ENCODE measurements at places on chromosomes 6 and 20. TPM values are rescaled to one million over a fixed set of nuclear protein-coding genes. Genes with fewer than 3 reads are reported as not detected.
A peak's percentile ranks its signal among the peaks of the same experiment; 100 is the strongest.

KIF6 gene
- total RNA-seq: under 0.01 TPM

- no peaks in the 10 kb centered on the region for H3K4me1 ChIP-seq
- H3K27me3 ChIP-seq: no peaks in the 10 kb centered on the region
Observed at GRCh38 chr6:161200610-161201370, 73.1 kb downstream of the AGPAT4 start.

DNA sequence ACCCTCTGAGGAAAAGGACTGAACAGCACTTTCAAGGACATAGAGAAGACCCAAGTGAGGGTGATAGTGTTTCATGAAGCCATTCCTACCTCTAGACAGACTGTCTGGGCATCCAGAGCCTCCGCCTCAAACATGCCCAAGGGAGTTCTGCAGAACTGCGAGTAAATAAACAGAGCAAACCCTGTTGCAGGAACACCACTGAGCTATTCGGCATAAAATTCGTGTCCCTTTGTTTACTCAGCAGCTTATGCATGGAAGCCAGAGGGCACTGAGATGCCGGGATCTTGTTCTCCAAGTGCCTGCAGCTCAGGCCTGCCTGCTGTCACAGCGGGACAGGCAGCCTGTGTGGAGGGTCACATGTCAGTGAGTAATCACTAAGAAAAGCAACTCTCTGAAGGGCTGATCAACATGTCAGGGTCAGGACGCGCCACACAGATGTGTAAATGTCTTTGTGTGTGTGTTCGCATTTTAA is 164.9 kb upstream of the HEY2 start:
- no peaks in the 10 kb centered on the region for H3K4me1 ChIP-seq
- peak; percentile 1 for DNase-seq
- no peaks in the 10 kb centered on the region for H3K27me3 ChIP-seq
- H3K27ac ChIP-seq: no peak overlapping the region
- no peaks in the 10 kb centered on the region for H3K36me3 ChIP-seq

CNR1 gene
- total RNA-seq: not detected

- no peaks in the 10 kb centered on the region for H3K4me1 ChIP-seq
- no peaks in the 10 kb centered on the region for H3K27me3 ChIP-seq
- DNase-seq: no peak
- no peak overlapping the region for H3K4me3 ChIP-seq
- H3K27ac ChIP-seq: no peak overlapping the region
Observed at GRCh38 chr6:164693944-164694343, 615.5 kb downstream of the C6orf118 start.

GRCh38 chr6:159004592-159004991 is 4.6 kb upstream of the RSPH3 start:
- H3K4me1 ChIP-seq: peaks cover 4% of the 10 kb centered on the region
- H3K27ac ChIP-seq: no peak overlapping the region

DNA sequence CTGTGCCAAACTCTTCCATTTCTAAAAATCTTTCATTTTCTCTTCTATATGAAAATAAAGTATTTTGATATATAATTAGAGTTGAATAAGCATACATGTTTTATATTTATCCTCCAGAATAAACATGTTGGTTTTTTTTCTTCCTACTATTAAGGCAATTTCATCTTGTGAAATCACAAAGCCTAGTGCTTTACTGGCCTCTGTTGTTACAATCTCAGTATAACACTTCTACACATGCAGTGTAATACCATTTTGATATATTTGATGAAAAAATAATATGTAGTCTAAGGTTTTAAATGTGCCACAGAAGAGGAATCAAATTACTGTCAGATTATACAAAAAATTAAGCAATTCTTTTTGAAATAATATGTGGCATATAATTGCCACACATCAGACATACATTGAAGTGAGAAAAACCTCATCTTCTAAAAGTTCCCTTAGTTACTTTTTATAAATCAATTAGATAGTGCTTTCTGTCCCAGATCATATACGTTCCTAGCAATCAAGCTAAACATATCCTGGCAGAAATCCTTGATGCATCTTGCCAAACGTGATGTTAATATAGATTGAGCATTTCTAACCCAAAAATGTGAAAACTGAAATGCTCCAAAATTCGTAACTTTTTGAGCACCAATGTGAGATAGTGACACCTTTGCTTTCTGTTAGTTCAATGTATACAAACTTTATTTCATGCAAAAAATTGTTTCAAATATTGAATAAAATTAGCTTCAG is 225.1 kb upstream of the MANEA start:
- H3K4me3 ChIP-seq: no peak overlapping the region
- no peak for DNase-seq
- H3K4me1 ChIP-seq: no peaks in the 10 kb centered on the region
- no peak overlapping the region for H3K27ac ChIP-seq
- H3K27me3 ChIP-seq: no peaks in the 10 kb centered on the region

DNA sequence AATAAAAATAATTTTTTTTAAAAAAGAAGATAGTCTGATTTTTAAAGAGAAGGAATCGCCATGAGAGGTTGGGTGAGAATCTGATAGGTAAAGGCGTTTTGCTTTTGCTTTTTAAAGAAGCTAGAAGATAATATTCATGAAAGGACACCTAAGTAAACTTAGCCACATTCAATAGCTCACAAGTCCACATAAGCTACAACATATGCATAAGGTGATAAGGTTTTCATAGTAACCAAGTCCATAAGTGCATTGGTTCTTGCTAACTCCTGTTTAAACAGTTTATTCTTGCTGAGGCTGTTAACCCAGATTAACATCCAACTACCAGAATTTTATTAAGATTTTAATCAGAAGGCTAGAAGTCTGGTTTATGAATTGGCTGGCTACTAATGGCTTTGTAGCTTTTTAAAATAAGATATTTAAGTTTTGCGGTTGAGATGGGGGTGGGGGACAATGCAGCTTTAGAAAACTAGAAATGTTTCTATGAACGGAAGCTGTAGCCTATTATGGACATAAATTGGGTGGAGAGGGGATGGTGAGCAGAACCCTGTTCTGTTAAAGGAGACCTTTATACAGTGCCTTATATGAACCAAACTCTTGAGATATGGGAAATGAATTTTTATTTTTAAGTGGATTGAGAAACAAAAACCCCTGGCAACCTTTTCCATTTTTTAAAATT is 235.1 kb downstream of the ZFAND3 start:
- H3K4me3 ChIP-seq: no peak overlapping the region
- no peak overlapping the region for H3K27ac ChIP-seq
- no peaks in the 10 kb centered on the region for H3K27me3 ChIP-seq

- no peak overlapping the region for H3K4me3 ChIP-seq
- peaks cover 30% of the 10 kb centered on the region for H3K27me3 ChIP-seq
- no peak overlapping the region for H3K27ac ChIP-seq
- H3K4me1 ChIP-seq: no peaks in the 10 kb centered on the region
Observed at GRCh38 chr20:24616258-24617079, 147.0 kb downstream of the SYNDIG1 start.

- DNase-seq: peak; percentile 13
- peaks cover 78% of the 10 kb centered on the region for H3K36me3 ChIP-seq
- H3K4me1 ChIP-seq: no peaks in the 10 kb centered on the region
Observed at GRCh38 chr20:35551503-35551902, 9.6 kb downstream of the ERGIC3 start.

DNA sequence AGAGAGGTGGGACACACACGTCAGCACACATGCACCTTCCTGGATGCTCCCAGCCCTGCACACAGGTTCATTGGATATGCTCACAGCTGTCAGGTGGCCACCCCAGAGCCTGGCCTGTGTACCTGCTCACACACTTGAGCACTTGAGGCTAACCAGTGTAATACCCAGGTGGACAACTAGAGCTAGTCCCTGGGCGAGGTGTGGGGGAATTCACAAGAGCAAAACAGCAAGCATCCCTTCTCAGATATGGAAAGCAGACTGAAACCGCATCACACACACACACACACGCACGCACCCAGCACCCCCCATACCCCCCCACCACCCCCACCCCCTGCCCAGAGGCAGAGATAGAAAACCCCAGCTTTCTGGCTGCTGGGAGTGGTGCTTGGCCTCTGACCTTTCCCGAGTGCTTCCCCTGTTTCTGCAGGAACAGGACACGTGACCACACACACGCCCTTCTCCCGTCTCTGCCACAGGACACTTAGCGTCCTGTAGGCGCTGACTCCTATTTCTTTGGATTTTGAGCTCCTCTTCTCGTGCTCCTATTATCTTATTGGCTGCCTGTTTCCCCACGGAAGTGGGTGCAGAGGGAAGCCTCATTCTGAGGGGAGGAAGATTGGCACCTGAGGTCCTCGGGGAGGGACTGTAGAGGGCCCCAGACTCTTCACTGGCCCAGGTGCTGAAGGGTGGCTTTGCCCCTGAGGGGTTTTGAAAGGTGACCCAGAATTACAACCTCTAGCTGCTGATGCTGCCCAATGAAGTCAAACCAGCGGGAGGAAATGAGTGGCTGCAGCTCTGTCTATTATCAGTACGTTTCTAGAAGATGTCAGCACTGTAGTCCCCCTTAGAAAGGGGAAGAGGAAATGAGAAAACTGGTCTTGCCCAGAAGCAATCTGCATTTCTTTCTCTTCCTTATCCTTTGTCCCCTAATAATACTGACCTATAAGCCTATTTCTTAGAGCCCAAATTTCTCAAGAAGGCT is 65.8 kb downstream of the SYTL3 start:
- H3K27ac ChIP-seq: no peak overlapping the region
- no peak overlapping the region for H3K4me3 ChIP-seq
- peaks cover 3% of the 10 kb centered on the region for H3K4me1 ChIP-seq
- no peak for DNase-seq

TSPO2 gene
- not detected for total RNA-seq

- H3K36me3 ChIP-seq: no peaks in the 10 kb centered on the region
- DNase-seq: no peak
- no peak overlapping the region for H3K27ac ChIP-seq
- H3K27me3 ChIP-seq: peaks cover 12% of the 10 kb centered on the region
Observed at GRCh38 chr20:38872036-38872435, 54.2 kb upstream of the FAM83D start.

NEURL2 gene
- 0.56 TPM for total RNA-seq

HDGFL1 gene
- not detected for total RNA-seq

DNA sequence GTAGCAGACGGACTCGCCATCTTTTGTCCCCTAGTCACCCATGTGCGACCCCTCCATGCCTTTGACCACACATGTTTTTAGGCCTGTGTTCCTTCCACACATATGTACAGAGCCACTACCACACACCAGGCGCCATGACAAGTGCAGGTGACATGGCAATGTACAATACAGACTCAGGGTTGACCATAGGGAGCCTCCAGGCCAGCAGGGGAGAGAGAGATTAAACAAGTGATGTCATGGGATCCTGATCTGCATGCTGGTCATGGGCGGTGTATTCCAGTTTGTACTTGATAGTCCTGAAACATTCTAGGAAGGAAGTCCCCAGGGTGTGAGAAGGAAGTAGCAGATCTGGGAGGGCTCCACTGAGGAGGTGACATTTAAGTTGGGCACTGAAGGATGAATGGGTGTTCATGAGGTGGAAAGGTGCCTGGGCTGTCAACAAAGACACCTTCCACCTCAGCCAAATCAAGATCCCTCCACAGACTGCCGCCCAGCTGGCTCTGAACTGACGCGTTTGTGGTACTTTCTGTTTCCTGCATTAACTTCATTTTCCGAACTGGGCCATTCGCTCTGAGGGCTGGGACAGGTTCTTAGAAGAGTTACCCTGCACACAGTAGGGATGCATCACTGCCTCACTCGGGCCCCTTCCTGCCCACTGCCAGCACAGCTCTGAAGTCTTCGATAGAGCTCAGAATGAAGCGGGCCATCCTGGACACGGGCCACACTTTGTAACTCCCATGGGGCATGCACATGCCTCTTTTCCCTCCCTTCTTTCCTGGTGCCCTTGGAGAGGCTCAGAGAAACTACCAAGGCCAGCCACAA is 94.0 kb downstream of the NOL4L start:
- no peaks in the 10 kb centered on the region for H3K36me3 ChIP-seq
- H3K4me1 ChIP-seq: no peaks in the 10 kb centered on the region
- H3K4me3 ChIP-seq: no peak overlapping the region
- no peak for DNase-seq
- H3K27me3 ChIP-seq: no peaks in the 10 kb centered on the region
- no peak overlapping the region for H3K27ac ChIP-seq

ABRACL gene
- 42.8 TPM for total RNA-seq

DNA sequence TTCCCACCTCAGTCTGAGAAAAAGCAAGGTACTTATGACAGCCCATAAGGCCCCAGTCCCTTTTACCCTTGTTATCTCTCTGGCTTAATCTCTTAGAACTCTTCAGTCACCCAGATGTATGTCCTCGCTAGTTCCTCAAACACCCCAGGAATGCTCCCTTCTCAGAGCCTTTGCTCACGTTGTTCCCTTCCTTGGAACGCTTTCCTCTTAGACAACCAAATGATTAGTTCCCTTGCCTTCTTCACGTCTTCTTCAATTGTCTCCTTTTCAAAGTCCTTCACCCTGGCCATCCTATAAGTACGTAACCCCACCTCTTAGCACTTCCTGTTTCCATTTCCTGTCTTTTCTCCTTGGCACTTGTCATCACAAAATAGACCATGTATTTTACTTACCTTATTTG is 1.1 kb upstream of the APOBEC2 start:
- H3K27me3 ChIP-seq: peaks cover 11% of the 10 kb centered on the region
- DNase-seq: no peak
- H3K27ac ChIP-seq: no peak overlapping the region

WFDC10B gene
- not detected for total RNA-seq

- H3K4me3 ChIP-seq: no peak overlapping the region
- no peaks in the 10 kb centered on the region for H3K27me3 ChIP-seq
- no peaks in the 10 kb centered on the region for H3K36me3 ChIP-seq
Observed at GRCh38 chr6:5846335-5846734, 160.4 kb downstream of the NRN1 start.

DNA sequence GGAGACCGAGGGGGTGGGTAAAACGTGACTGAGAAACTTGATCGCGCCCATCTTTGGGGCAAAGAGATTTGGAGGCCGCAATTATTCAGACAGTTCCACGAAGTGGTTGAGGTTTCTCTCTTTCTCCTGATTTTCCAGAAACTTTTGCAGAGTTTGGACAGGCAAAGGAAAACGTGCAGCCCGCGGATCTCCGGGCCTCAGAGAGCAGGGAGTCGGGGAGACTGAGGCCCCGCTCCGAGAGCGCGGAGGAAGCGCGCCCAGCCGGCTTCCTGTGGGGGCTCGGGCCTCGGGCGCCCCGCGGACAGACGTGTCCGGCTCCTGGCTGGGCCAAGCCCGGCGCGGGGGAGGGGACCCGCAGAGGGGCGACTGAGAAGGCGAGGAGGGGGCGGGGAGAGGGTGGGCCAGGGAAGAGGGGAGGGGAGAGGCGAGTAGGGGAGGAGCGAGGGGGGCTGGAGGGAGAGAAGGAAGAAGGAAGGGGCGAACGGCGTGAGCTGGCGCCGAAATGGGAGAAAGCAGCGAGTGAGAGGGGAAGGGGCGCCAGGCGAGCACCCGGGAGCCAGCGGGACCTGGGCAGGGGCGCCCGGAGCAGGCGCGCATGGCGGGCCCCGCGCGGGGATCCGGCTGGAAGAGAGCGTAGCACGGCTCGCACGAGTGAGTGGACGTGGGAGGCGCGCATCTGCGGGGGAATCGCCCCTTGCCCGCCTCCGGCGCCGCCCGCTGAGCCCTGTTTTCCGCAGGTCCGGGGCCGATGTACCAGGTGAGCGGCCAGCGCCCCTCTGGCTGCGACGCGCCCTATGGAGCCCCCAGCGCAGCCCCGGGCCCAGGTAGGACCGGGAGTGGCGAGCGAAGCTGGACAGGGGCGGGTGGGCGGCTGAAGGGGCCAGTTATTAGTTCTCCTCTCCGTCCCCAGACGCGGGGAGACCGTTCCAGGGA is at the start of gene MDFI:
Gene MDFI, plus strand, starts transcription at position 467 of the 933 bp plus-strand sequence. Its CDS starts 282 bp downstream, at position 749.
- H3K27me3 ChIP-seq: peaks cover 95% of the 10 kb centered on the region
- no peaks in the 10 kb centered on the region for H3K4me1 ChIP-seq
- H3K4me3 ChIP-seq: no peak within 1 kb of the TSS

SEL1L2 gene
- total RNA-seq: not detected

GRCh38 chr20:53921443-53921973 is 148.9 kb downstream of the BCAS1 start:
- no peak overlapping the region for H3K27ac ChIP-seq
- no peaks in the 10 kb centered on the region for H3K27me3 ChIP-seq
- H3K36me3 ChIP-seq: no peaks in the 10 kb centered on the region
- no peak overlapping the region for H3K4me3 ChIP-seq

Data from IMR-90 (cell line).